ACHN (cell line): ENCODE measurements at places on chromosomes 2 and 18.

DNA sequence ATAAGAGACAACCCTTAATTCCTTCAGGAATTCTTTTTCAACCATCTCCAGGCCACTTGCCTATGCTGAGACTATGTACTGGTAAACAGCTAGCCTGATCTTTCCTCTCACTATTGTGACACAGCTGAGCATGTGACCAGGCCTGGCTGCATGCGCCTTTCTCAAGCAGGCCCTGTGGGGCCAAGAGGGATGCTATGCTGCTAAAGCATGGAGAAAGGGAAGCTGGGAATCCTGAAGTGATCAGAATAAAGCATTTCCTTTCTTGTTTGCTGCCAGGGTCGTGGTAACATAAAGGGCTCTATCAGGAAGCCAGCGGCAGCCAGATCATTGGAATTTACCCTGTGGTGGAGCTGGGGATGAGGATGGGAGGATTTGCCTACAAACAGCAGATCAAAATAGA, 29.8 kb upstream of the LCLAT1 start:
- no peak for DNase-seq

DNA sequence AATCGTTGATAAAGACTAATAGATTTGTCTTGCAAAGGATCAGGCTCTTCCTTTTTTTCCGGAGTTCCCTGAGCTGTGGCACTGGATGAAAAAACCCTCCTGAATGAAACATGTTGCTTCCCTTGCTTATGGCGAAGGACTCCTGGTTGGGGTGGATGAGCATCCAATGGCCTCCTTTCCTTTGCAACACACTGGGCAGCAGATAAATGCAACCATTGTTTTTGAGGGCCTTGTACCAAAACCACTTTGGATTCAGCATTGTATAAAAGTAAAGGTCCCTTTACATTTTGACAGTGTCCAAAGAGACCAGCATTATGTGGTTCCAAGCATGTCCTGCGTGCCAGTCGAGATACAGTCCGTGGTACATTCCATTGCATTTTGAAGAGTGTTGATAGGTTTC, 44.7 kb downstream of the FAM210A start:
- no peak for DNase-seq

DNA sequence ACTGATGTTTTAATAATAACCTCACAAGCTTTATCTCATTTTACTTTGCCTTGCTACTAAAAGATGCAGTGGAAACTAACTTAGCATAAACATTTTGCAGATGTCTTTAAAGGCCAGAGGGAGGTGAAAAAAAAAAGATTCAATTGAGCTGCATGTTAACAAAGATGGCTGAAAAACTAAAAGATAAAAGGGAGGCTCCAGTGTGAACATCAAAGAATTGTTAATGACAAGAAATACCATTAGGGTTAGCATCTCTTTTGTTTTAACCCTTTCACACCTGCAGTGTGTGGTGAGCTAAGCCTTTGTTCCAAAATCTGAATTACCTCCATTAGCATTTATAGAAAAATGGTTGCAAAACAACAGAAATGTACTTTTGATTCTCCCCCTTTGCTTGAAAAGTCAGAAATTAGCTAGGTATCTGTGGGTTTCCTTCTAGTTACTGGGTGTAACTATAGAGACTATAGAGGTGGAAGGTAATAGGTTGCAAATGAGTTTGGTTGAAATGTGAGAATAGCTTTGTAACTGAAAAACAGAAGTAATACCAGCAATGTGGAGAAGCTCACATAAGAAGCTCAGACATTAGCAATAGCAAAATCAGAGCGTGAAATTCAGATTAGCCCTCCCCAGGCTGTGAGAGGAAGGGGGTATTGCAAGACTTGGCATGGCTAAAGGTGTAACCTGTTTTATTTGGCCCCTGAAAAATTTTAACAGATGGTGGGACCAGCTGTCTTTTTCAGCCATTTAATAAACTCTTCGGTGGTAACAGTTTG, 34.8 kb upstream of the SP5 start:
- no peak for DNase-seq

DNA sequence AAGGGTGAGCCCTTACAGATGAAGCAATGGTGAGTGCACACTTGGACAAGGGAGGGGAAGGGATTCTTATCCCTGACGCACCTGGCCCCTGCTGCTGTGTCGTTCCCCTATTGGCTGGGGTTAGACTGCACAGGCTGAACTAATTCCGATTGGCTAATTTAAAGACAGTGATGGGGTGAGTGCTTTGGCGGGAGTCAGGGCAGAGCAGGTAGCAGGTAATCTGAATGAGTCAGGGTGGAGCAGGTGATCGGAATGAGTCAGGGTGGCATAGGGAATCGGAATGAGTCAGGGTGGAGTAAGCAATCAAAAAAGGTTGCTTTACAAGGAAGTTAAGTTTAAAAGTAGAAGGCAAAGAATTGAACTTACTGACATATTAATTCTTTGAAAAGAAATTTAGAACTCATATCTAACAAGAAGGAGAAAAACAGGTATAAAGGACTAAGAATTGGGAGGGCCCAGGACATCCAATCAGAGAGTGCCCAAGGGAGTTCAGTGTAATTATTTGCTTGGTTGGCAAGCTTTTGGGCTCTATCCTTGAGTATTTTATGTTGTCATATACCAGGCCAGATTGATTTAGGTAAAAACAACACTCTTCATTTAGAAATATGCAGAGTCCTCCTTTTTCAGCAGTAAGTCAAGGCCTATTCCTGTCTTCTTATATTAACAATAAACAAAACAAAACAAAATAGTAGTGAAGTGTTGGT, 52.3 kb upstream of the RALBP1 start:
- DNase-seq, result no peak

- DNase-seq, result no peak
These were observed 498.5 kb upstream of the HS6ST1 start for GRCh38 chr2:128817171-128817570.

GRCh38 chr18:48977914-48978313, 27.1 kb upstream of the SMAD7 start:
- no peak for DNase-seq
